ENCODE measurements at places on chromosomes 6 and 20.

DNA sequence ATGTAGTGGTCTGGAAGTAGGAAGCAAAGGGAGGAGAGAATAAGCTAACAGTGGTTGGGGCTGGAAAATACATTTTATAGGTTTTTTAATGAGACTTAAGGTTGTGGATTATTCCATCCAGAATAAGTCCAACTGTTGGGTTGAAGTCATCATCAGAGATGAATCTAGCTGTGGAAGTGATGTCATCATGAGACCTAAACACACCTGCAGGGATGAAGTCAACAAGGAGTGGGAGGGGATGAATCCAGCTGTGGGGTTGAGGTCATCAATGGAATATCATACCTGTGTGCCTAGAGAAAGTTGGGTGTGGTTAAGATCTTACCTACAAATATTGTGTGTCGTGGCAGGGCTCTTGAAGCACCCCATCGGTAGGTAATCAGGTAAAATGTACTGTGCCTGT, 730.7 kb downstream of the RFPL4B start:
- no peak for DNase-seq

DNA sequence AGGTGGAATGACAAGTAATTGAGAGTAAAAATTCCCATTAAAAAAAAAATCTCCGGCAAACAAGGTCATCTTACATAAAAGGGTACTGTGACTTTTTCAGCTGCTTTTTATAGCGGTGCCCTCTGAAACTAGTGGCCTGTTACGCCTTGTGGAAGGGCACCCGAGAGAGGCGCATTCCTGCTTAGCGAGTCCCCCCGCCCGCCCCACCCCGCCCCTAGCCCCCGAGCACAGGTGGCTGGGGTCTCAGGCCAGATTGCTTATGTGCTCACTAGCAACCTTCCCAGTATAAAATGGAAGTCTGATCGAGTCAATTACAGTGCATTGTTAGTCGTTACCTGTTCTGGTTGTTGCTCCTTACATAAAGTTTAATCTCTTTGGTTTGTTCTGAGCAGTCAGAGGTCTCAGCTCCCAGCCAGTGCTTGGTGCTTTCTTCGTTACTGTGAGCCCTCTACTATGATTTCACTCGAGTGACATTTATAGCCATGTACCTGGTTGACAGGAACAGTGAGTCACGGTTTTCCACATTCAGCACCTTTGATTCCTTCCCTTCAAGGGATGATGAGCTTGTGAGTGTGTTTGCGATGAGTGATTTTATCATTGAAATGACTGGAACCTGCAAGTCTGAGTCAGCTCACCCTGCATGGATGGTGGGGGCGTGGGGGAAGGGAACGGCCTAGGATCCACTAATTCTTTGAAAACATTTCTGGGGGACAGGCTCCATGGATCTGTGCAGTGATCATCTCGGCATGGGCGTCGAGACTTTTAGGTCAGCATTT, 47.6 kb downstream of the ZDHHC14 start:
- DNase-seq = no peak

- no peak for DNase-seq
Observed at GRCh38 chr6:42989923-42990322, 5.6 kb downstream of the PPP2R5D start.

GRCh38 chr6:37827603-37828265, 8.2 kb downstream of the ZFAND3 start:
- DNase-seq = no peak

GRCh38 chr6:144264270-144265060, 20.7 kb upstream of the UTRN start:
- no peak for DNase-seq

DNA sequence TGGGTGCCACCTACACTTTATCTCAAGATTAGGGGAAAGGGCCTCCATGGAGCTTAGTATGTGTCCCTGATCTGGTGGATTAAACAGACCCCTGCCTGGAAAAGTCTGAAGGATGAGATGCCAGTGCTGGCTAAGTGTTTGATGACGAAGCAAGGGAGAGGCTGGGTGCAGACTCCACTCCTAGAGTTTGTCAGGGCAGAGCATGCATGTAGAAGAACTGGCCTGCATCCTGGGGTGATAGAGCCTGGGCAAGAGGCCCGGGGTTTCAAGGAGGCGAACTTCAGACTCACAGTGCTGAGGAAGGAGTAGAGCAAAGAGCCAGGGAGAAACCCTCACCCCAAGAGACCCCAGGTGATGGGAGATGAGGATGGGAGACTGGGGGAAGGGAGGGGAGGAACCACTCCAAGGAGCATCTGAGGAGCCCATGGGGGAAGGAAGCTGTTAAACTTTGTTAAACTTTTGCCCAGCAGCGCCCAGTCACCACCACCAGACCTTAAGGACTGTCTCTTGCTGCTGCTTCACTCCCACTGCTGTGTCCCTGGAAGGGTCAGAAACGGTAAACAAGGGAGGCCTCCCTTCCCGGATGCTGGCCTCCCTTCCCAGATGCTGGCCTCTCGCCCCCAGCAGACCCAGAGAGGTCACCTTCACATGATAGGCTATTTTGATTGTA, 61.6 kb downstream of the RPRD1B start:
- DNase-seq = peak; percentile 9

DNA sequence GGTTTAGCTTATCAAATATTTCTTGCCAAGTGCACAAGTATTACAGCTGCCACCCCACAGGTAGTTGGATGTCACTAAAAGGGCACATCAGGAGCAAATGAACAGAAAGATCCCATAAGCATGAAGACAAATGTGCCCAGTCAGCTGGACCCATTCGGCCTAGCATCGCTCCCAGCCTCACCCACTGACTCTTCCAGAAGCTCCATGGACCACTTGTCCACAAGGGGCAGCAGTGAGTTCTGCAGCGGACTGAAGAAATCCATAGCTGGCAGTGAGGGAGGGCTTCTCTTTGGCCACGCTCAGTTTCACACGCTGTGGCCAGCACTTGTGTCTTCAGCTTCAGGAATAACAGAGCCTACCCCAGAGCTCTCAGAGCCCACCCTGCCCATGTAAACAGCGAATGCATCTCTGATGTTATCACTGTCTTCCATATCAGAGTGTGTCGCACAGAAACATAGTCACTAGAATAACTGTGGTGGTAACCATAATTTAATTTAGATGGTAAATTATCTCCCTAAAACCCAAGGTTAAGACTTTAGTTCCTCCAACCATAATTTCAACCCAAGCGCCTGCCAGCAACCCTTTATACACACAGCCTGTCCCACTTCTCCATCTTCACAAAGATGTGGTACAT, 15.8 kb downstream of the CGA start:
- peak; percentile 10 for DNase-seq

DNA sequence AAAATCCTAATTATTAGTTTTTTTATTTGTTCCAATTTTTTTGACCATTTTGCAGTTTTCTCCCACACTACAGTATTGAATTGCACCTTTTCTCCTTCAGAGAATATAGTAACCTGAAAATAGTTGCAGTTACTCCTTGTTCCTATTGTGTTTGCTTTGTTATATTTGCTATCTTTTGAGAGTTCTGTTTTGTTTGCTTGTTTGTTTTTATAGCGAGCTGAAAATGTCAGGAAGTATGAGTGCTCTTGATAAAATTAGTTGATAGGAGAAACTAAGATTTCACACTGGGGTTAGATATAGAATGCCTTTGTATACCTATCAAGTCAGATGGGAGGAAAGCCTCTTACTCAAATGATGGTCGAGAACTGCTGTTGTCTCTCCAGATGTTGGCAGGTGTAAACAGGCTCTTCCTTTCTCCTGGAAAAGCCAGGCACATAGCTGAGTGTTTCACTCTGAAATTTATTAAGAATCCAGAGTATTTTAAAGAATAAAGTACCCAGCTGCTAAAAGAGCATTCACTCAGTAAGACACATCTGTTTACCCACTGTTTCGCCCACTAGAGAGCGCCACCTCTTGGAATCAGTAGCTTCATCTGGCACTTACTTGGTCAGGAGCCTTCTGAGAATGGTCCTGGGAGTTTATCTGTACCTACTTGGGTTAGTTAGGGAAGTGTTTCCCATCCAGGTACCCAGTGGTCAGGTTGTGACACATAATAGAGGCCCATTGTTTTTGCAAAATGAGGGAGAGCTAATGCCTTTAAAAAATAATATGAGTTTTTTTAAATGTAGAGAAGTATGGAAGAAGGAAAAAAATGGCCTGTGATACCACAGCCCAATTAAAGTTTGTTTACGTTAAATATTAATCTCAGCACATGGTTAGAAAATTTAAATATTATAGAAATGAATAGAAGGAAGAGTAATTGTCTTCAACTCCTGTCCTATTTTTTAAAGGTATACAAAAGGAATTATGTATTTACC, 11.2 kb downstream of the NT5DC1 start:
- DNase-seq = peak; percentile 47

GRCh38 chr20:59802471-59803221, 130.8 kb downstream of the SYCP2 start:
- no peak for DNase-seq

GRCh38 chr6:53311586-53311935, 37.2 kb downstream of the ELOVL5 start:
- DNase-seq = no peak

DNA sequence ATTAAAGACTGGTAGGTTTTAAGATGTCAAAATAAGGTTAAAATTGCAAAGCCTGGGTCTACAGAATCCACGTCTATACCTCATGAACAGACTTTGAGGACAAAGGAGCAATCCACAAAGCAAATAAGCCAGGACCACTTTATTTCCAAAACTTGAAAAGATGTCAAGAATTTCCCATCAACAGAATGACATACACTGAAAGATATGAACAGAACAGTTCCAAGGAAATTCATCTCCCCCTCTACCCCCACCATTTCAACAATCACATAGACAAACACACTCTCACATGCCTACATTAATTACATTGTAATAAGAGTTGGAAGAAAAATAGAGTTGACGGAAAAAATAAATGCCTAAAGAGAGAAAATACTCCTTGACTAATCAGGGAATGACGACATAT, 45.2 kb upstream of the NHSL1 start:
- DNase-seq = no peak

DNA sequence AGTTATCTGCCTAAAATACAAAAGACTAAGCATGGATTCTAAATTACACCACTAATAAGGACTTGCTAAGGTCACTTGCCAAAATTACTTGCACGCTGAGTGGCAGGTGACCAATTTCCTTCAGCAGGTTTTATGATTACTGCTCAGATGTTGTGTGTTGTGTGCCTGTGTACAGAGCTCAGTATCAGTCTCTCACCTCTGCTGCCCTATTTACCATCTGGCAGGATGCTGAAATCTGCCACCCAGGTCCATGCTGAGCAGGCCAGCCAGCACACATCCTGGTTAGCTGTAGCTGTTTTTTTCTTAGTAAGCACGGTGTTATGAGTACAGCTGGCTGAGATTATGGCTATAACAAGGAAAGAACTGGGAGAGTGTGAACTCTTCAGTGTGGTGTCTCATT, 34.0 kb downstream of the ELOVL4 start:
- DNase-seq = no peak

- DNase-seq = no peak
Observed at GRCh38 chr6:75424618-75425548, 68.7 kb downstream of the FILIP1 start.

GRCh38 chr6:34157236-34157830, 11.4 kb upstream of the GRM4 start:
- no peak for DNase-seq

- DNase-seq = no peak
Observed at GRCh38 chr6:65745614-65746013, 38.6 kb upstream of the EYS start.

DNA sequence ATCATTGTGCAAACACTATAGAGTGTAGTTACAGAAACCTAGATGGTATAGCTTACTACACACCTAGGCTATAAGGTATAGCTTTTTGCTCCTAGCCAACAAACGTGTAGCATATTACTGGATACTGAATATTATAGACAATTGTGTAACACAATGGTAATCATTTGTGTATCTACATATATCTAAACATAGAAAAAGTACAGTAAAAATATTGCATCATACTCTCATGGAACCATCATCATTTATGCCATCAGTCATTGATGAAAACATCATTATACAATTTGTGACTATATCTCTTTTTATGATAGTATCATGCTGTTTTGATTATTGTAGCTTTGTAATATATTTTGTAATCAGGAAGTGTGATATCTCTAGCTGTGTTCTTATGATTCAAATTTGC, 21.0 kb upstream of the HCRTR2 start:
- DNase-seq = no peak

DNA sequence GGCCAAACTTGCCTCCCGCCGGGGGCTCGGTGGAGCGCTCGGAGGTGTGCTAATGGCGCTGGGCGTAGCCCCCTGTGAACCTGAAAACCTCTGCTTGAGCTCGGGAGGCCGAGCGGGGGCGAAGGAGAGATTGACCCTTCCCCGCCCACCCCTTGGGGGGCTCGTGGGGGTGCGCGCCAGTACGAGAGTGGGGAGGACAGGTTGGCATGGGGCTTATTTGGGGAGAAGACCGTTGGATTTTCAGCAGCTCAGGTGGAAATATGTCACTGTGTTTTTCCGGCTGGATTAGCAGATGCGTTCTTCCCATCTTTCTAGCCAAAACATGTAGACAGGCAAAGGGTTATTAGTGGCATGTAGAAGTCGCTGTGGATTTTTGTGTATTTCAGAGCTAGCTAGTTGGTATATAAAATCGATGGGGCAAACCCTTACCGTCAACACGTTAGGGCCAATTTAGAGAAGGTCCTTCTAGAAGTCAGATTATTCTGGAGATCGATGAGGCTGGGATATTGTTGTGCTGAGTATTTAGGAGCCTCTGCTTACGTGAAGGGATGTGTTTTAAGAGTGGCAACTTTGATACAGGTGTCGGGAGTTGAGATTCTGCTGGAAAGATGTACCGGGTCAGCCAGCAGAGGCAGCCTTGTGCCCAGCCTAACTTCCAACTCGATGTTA, 525 bp downstream of the NCOA7 start:
- DNase-seq = peak; percentile 51

- DNase-seq = no peak
Observed at GRCh38 chr6:155373276-155373675, 59.0 kb upstream of the TFB1M start.

DNA sequence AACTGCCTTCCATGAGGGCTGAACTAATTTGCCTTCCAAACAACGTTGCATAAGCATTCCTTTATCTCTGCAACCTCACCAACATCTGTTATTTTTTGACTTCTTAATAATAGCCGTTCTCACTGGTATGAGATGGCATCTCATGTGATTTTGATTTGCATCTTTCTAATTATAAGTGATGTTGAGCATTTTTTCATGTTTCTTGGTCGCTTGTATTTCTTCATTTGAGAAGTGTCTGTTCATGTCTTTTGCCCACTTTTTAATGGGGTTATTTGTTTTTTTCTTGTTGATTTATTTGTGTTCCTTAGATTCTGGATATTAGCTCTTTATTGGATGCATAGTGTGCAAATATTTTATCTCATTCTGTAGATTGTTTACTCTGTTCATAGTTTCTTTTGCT, 46.4 kb downstream of the TNFAIP3 start:
- DNase-seq = no peak

DNA sequence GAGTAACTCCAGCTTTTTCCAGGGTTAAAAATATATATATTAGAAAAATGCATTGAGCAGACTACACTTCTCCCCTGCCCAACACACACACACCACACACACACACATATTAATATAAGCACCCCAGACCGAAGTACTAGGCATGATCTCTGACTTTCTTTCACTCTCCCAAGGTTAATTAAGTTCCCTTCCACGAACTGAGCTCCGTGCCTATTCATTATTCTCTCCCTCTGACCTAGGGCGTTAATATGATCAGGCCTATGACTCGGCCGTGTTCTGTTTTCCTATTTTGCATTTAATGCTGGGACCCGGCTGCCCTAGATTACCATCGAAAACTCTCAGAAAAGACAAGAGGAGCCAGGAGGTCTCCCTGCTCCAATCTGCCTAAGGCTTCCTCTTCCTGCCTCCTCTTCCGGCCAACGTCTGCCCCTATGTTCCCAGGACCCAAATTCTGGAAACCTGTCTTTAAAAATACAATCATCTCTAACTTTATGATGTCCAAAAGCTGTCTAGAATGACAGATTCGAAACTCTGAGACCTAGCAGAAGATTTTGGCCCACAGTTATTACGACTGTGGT, 6.1 kb upstream of the POU3F2 start:
- no peak for DNase-seq
